ENCODE measurements at places on chromosomes 11 and 22. TPM values are rescaled to one million over a fixed set of nuclear protein-coding genes. Genes with fewer than 3 reads are reported as not detected.

DNA sequence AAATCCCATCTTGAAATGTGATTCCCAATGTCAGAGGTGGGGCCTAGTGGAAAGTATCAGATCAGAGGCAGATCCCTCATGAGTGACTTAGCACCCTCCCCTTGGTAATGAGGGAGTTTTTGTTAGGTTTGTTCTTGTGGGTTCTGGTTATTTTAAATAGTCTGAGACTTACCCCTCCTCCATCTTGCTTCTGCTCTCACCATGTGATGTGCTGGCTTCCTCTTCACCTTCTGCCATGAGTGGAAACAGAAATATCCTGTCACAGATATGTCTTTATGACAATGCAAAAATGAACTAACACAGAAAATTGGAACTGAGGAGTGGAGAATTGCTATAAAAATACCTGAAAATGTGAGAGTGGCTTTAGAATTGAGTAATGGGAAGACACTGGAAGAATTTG lies 33.1 kb downstream of the TMEM225 start:
- no peak for DNase-seq

- peak; percentile 66 for DNase-seq
These were observed 364.9 kb downstream of the BRD1 start for GRCh38 chr22:49462795-49463194.

DNA sequence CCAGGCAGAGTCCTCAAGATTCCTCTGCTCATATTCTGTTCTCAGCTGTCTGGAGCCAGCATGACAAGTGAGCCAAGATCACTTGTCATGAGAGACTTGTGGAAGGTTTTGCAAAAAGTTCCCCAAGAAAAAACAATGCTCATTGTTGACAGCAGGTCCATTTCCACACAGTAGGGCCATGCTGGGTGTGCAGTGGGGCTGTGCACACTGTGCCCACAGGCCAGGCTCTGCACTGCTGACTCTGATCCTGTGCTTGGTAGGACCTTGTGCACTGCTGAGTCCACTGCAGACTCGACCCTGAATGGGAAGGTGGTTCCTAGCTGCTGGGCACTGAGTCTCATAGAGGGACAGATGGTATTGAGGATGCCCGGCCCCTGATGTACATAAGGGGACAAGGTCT lies 33.9 kb upstream of the IGLL5 start:
- no peak for DNase-seq

- DNase-seq: no peak
These were observed 93.7 kb downstream of the STIM1 start for GRCh38 chr11:3949125-3949524.

- DNase-seq: no peak
These were observed 5.6 kb downstream of the OVOL1 start for GRCh38 chr11:65792456-65792855.

GRCh38 chr11:30172883-30173311 lies 57.9 kb upstream of the FSHB start:
- DNase-seq: no peak

Gene CD3E
- total RNA-seq: 0.48 TPM

Gene LRRC55
- 0.13 TPM for total RNA-seq

Gene HTR3A
- not detected for total RNA-seq

Gene TP53AIP1
- not detected for total RNA-seq
